ENCODE measurements at places on chromosomes 3 and 15.

DNA sequence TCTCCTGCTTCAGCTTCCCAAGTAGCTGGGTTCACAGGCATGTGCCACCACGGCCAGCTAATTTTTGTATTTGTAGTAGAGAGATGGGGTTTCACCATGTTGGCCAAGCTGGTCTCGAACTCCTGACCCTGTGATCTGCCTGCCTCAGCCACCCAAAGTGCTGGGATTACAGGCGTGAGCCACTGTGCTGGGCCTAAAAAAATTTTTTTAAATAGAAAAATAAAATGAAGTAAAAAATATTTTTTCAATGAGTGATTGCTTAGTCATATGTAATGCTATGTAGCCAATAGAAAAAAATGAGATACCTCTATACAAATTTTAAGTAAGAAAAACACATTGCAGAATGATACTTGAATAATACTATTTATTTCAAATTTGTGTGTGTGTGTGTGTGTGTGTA is 27.9 kb upstream of the SLC30A4 start:
- no peak for DNase-seq

DNA sequence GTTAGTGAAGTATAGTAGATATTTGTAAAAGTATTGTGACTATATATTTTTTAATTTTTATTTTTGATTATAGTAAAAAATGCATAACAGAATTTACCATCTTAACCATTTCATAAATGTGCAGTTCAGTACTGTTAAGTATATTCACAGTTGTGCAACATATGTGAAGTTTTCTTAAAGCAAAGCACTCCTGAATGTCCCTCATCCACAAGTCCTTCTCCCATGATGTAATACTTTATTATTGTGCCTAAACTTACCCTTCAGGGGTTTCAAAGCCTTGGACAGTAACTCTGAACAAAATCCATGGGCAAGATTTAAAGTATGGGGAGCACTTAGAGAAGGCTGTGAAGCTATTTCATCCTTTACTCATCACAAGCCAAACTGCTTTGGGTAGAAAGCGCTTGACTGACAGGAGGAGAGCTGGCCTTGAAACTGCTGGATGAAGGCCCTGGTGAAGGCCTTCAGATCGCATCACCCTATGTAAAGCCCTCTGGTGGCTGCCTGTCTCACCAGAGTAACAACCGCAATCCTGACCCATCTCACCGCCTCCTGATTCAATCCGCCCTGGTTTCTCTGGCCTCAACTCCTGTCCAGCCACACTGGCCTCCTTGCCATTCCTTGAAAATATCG is 28.0 kb downstream of the LSM3 start:
- no peak for DNase-seq

DNA sequence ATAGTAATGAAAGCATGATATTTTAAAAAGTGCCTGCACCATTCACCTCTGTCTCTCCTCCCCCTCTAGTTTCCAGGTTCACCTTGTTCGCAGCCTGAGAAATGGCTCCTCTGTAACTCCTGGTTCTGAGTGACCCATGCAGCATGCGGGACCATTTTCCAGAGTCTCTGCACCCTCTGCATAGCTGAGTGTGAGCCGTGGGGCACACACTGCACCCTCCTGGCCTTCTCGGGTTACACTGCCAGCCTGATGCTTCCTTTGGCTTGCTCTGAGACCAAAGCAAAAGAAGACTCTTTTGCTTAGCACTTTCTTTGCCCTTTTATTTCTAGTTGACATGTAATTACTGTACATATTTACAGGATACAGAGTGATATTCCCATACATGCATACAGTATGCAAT is 287.3 kb downstream of the GABRG3 start:
- no peak for DNase-seq

- no peak for DNase-seq
Observed at GRCh38 chr15:83445643-83446042, 1.5 kb upstream of the SH3GL3 start.

DNA sequence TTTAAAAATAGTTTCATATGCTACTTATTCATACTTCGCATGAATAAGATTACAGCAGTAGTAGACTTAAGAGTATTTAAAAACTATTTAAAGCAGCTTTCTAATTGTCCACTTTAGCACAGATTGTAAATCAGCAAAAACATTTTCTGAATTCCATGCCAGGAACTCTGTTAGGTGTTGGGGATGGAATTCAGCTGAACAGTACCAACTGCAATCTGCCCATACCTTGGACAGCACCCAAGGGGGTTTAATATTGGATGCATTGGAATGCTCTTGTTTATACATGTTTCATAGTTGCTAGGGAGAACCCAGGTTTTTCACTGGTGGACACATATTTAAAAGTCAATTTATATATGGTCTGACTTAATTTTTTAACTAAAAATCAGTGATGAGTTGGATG is 74.8 kb downstream of the PPM1L start:
- no peak for DNase-seq

- DNase-seq: no peak
Observed at GRCh38 chr3:58647381-58648141, 19.0 kb downstream of the FAM3D start.

DNA sequence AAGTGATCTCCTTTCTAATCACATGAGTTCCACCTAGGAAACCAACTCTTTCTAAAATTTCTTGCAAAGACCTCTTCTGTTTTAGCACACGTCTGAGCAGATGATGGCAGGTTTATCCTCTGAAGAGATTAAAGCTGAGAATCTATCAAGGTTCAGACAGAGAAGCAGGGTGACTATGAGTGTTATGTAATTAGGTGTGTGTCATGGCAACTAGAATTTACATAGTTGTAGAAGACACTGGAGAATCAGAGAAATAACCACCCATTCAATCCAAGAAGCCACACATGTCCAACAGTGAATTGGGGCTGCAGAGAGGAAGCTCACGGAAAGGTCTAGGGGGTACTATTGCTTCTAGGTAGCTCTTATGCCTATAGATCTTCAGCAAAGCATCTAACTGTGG is 600.5 kb downstream of the PYDC2 start:
- DNase-seq: no peak

DNA sequence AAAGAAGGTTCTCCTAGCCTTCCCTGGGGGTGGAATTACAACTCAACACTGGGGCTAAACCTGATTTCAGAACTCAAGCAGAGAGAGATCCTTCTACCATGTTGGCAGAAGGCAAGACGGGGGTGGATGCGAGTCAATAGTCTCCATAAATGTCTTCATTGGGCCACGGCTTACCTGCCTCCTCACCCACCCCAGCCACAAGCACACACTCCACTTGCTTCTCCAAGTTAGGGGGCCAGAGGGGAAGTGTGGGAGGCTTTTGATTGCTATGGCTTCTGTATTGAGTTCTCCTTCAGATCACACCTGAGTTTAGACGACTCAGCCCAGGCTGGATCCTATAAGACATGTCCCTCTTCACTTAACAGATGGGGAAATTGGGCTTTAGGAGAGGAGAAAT is 178.9 kb downstream of the UACA start:
- DNase-seq: no peak

DNA sequence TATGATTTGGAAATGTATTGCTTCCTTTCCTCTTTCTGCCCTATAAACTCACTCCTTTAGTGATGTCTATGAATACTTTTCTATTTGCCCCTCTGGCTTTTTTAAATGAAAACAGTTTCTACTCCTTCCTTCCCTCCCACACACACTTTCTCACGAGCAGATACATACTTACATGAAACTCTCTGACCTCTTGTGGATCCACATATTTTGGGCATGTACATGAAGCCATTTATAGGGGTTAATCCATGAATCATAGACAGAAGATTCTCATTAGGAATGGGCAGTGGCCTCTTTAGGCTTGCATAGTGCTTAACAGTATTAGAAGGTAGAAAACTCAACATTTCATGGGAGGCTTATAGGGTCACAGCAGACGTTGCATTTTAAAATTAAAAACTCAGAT is 24.8 kb downstream of the ANAPC13 start:
- DNase-seq: no peak

DNA sequence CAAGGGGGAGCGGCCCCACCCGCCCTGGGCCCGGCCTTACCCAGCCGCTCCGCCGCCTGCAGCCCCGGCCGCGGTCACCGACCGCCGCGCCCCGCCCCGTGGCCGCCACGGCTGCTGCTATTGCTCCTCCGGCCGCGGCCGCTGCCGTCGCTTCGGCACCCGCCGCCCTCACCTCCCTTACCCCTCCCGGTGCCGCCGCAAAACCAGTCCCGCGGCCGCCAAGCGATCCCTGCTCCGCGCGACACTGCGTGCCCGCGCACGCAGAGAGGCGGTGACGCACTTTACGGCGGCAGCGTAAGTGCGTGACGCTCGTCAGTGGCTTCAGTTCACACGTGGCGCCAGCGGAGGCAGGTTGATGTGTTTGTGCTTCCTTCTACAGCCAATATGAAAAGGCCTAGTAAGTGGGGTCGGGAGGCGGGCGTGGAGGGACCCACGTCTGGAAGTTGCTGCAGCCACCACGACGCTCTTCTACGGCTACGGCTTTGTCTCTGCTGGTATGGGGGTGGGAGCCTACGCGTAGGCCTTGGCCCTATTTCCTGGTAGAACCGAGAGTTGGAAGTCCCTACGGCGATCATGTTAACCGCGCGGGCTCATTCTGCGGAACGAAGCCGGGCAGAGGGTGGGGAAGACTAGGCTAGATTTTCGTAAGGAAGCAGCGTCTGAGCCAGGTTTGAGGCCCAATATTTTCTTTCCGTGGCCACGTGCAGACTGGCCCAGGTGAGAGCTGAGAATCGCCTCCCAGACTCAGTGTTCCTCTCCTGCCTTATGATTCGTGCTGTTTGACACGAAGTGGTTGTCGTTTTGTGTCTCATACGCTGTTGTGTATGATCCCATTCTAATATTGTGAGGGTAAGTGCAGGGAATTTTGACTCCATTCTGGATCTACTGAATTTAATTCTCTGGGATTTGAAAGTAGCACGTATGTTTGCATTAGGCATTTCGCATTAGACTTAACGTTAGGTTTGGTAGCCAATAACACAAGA is at the start of the genes GNL3 and PBRM1:
GNL3 (plus strand) TSS at position 324 of the 983 bp plus-strand sequence; CDS start at position 385, 61 bp downstream.
PBRM1 (minus strand) TSS at position 205 of the 983 bp plus-strand sequence.
- DNase-seq: peak; percentile 37

GRCh38 chr3:55526332-55527030 is 39.4 kb upstream of the WNT5A start:
- no peak for DNase-seq

DNA sequence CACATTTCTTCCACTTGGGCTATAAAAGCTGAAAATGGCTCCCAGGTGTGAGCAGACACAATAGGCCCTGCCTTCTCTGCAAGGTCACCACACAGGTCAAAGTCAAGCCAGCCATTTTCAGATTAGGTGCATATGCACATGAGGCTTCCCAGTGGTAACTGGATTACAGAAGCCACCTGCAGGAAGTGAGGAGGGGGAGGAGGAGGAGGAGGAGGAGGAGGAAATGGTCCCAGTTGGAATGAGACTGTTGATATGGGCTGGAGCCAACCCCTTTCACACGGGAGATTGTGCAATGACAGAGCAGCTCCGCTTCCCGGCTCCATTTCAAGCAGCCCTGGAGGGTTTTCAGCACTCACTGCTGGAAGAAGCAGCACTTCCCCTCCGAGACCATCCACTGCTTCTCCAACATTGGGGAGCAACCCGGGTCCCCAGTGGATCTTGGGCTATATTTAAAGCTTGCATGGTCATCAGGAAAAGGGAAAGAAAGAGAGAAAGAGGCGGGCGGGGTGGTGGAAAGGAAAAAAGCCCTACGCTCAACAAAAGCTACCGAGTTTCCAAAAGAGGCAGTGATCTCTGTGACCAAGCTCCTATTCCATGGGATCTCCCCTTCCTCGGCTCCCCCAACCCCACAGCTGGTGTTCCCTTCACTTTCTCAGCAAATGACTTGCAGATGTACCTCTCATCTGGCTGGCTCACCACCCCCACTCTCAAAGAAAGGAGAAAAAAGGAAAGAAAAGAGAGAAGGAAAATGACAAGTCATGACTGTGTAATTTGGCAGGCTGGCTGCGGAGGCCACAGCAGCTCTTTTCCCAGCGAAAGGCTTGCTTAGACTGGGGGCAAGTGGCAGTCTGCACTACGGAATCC is 58.3 kb downstream of the LRIG1 start:
- DNase-seq: peak; percentile 40

DNA sequence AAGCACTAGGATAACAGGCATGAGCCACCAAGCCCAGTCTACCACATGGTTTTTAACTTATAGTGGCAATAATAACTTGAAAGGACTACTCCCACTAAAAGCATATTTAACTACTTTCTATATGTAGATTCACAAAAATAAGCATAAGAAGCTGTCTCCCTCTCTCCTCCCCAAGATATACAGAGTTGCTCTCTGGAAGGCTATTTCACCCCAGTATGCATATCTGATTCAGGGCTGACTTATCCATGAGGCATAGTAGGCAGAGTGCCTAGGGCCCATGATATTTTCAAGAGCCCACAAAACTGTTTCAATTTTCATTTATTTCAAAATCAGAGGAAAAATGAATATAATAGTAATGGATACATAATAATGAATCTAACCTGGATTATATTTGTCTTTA is 20.5 kb downstream of the ATP8B4 start:
- no peak for DNase-seq

- no peak for DNase-seq
Observed at GRCh38 chr3:46865031-46865507, 1.8 kb upstream of the MYL3 start.

DNA sequence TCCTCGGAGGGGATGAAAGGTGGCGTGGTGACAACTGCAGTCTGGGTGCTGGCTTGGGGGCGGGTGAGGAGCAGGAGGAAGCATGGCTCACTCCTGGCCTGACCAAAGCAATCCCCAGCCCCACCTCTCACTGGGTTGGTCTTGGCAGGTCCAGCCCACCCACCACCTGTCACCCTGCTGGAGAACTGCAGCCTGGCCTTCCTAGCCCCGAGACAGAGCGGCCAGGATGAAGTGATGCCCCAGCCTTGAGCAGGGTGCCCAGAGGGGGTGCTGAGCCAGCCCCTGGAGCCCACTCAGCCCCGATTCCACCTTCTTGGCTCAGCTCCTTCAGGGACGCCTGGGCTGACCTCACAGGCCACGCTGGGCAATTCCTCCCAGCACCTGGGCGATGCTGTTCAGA is 89.9 kb downstream of the IQSEC1 start:
- no peak for DNase-seq

DNA sequence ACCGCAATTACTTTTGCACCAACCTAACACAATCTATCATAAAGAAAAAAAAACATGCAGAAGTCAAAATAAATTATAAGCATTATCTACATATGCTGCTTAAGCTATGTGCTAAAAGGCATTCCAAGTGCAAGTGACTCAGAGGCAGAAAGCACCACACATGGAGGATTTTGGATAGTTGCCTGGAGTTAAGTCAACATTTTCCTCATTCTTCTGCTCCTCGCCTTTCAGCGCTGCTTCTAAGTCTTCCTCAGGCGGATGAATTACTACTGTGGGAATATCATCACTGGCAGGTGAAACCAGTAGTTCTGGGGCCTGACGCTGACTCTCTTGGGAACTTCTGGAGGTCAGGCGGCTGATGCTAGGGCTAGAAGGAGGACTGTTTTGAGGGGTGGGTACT is 53.1 kb downstream of the SLC4A7 start:
- DNase-seq: no peak

GRCh38 chr3:109728861-109729494 is 391.6 kb upstream of the DPPA4 start:
- DNase-seq: no peak

GRCh38 chr3:10688126-10688525 is 127.9 kb upstream of the SLC6A11 start:
- DNase-seq: no peak

GRCh38 chr3:111861391-111861790 is 2.3 kb downstream of the PHLDB2 start:
- no peak for DNase-seq
